ENCODE measurements at places on chromosomes 1 and 21.

GRCh38 chr1:157170677-157171515 lies 32.7 kb upstream of the ETV3 start:
- DNase-seq, result peak; percentile 13

- DNase-seq, result no peak
Observed at GRCh38 chr1:164704954-164705353, 146.0 kb downstream of the PBX1 start.

DNA sequence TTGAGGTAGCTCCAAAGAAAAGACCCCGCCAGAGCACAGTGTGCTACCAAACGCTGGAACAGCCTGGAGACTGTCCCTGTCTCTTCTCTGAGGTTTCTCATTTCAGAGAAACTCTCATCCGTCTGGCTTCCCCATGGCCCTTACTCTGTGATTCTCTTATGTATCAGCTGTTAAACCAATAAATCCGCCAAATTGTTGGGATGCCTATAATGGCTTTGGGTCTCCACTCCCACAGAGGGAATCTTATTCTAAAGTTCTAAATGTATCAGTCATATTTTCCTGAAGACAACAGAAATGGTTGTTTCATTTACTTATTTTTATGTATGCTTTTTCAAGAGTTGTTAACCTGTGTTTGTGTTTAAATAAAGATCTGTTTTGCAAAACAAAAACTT lies 4.0 kb downstream of the ERG start:
- no peak for DNase-seq

- no peak for DNase-seq
Observed at GRCh38 chr1:116253566-116254382, 119.3 kb upstream of the ATP1A1 start.

- DNase-seq, result no peak
Observed at GRCh38 chr1:63403386-63403785, 36.0 kb downstream of the ALG6 start.

DNA sequence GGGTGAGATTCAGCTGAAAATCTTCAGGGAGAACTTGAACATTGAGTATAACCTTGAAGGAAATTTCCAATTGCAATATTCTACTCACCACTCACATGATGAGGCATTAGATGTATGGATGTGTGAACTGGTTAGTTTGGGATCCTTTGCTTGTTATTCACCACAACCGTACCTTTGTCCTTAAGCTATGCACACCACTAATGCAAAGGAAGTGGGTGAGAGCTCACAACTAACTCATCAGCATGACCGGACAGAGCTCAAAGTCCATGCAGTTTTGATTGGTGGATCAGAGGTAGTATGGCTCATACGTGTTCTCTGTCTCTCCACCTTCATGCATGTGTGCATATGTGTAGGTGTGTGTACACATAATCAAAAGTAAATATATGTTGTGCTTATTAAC lies 43.5 kb upstream of the MROH9 start:
- DNase-seq, result no peak

DNA sequence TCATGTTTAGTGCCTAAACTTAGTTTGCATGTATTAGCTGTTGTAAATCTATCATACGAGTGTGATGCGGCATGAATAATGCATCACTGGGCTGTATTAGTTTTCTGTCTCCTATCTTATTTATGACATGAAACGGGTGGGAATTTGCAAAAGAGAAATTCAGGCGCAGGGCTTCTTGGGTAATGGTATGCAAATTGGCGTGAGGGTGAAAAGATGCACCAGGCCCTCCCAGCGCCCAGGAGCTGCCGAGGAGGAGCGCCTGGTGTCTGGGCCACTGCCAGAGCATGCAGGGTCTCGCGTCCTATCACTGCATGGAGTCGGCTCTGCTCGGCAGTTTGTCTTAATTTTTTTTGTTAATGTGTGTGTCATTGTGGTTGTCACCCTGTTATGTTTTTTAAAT lies 82.9 kb upstream of the ACTL8 start:
- no peak for DNase-seq

DNA sequence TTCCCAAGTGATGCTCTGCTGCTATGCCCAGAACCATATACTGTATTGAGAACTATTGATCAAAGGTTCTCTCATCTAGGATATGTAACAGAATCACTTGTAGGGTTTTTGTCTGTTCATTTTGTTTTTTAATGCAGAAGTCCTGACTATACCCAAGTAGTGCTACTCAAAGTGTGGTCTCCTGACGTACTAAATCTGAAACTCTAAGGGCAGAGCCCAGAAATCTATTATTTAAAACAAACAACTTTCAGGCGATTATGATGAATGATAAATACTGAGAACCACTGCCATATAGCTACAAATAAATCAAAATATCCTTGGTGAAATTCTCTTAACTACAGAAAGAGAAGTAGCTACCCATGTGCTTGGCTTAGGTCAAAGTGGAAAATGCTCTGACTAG lies 10.1 kb downstream of the ZZZ3 start:
- no peak for DNase-seq

GRCh38 chr1:10553118-10553517 lies 78.4 kb downstream of the PEX14 start:
- DNase-seq, result no peak

GRCh38 chr1:158145173-158145719 lies 35.4 kb upstream of the CD1D start:
- no peak for DNase-seq

- DNase-seq, result no peak
Observed at GRCh38 chr1:245855846-245856730, 651.0 kb downstream of the SMYD3 start.

DNA sequence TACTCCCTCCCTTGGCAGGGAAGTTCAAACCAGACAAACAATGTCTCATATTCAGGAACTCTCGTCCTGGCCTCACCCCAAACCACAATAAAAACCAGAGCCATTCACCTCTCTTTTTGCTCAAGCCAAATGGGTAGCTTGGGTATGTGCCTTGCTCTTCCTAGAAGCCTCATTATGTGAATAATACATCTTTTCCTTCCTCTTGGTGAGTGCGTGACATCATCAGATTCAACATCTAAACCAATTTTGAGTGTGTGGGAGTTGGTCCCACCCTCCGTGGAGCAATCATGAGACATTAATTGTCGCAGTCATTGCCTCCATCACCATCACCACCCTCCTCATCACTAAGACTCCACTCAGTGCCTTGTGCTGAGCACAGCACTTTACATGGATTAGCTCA lies 482.9 kb downstream of the PTPRU start:
- no peak for DNase-seq

GRCh38 chr1:8373581-8374241 lies 55.8 kb downstream of the SLC45A1 start:
- DNase-seq, result no peak

DNA sequence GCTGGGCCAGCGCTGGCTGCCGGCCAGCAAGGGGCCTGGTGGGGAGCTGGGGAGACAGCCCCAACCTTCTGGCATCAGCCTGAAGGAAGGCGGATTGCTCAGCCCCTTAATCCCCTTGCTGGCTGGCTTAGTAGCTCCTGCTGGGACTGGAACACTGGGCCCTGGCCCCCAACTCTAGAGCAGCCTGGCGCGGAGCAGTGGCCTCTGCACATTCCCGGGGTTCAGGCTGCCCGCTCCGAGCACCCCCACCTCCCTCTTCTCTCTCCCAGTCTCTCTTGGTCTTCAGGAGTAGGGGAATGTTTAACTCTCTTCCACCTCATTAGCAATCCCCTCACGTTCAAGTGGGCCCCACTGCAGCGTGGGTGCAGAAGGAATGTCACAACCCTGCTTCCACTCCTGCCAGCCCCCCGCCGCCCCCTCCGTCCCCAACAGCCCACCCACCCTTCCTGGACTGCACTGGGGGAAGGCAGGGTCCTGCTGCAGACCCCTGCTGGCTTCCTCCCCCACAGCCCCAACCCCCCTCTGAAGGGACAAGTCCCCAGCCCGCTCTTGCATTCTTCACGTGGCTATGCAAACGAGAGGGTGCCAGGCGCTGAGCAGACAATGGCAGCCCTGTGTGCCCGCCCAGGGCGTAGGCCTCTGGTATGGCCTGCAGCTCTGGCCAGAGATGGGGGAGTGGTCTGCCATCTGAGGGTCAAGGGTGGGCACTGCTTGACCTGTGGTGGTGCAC lies 980 bp upstream of the CLDN19 start:
- DNase-seq, result no peak

- no peak for DNase-seq
Observed at GRCh38 chr1:154548028-154548427, 10.4 kb downstream of the UBE2Q1 start.

DNA sequence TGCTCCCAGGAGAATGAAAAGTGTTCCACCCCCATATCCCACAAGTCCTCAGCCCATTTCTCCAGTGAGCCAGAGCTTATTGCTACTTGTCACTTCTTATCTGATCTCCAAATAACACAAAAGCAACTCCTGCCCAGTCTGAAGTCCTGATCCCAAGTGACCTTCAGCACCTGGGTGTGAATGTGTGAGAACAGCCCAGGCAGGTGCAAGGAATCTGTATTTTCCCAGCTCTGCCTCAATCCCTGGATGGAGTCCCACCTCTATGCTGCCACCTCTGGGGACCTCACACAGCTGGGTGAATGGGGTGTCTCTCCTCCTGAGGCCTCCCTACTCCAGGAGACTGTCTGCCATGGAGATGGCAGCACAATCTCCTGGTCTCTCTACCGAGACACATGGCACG lies 402.4 kb upstream of the PROX1 start:
- no peak for DNase-seq

- no peak for DNase-seq
Observed at GRCh38 chr1:153360190-153360589, 2.5 kb downstream of the S100A9 start.

GRCh38 chr21:38958323-38958705 lies 152.6 kb downstream of the ETS2 start:
- DNase-seq, result no peak

GRCh38 chr1:23282957-23283356 lies 61.1 kb downstream of the HNRNPR start:
- DNase-seq, result no peak

- no peak for DNase-seq
Observed at GRCh38 chr1:59692591-59692990, 122.2 kb upstream of the HOOK1 start.

- no peak for DNase-seq
Observed at GRCh38 chr1:203306089-203306964, 1.0 kb downstream of the BTG2 start.

DNA sequence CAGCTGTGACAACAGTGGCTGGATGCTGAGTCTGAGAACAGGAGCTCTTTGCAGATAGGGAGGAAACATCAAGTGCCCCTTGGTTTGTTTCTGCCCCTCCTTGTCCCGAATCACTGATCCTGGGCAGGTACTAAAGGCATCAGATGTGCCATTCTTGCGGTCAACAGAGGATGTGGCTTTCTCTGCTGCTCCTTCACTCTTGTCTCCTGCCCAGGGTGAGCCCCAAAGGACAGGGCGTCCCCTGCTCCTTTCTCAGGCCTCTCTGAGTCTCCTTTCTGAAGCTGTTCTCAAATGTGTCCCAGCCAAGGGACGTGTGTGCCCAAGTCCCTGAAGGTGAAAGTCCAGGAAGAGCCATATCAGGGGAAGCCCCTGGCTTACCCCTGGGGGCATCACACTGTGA lies 31.7 kb downstream of the SLC37A1 start:
- DNase-seq, result no peak

GRCh38 chr1:188888386-188888785 lies 1589.3 kb downstream of the BRINP3 start:
- no peak for DNase-seq

DNA sequence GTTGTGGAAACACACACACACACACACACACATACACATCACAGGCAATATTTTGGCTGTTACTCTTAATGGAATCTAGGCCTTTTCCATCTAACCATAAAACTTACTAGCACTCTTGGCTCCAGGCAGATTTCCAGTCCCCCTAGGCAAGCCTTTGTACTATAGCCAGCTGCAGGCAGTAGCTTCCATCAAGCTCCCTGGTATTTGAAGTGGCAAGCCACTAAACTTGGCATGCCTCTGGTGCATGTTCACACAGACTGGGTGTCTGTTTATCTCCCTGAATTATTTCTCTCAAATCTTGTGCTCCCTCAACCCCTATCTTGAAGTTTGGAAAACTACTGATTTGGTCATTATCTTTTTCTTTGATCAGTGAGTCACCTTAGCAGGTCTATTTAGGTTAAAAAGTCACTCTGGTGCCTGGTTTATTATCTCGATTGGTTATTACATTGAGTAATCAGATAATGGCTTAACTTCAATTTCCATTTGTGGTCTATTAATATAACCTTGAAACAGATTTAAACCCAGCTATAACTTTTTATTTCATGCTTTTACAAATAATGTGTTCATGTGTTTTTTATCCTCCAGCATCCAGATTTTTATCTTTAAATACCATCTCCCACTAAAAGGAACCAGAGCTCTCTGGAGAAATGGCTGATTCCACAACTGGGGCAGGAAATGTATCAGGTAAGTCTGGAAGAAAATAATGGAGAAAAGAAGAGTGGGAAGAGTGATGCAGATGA lies 2.7 kb upstream of the RBM15 start:
- DNase-seq, result no peak

DNA sequence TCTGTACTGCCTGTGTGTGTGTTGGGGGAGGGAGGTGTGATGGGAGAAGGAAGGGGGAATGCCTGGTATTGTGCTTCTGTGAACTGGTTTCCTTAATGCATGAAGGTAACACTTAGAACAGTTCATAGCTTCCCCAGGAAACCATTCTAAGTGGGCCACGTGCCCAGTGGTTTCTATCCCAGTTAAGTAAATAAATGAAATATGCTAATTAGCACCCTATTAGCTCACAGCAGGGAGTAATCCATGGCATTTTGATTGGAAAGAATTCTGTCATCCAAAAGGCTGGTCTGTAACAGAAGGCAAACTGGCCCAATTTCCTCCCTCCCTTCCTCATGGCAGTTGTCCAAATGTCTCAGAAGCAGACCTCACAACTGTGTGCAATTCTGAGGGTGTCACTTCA lies 199.3 kb downstream of the TTLL7 start:
- no peak for DNase-seq

- DNase-seq, result no peak
Observed at GRCh38 chr1:29584776-29585175, 348.5 kb downstream of the PTPRU start.

- no peak for DNase-seq
Observed at GRCh38 chr1:29557701-29558600, 321.6 kb downstream of the PTPRU start.

DNA sequence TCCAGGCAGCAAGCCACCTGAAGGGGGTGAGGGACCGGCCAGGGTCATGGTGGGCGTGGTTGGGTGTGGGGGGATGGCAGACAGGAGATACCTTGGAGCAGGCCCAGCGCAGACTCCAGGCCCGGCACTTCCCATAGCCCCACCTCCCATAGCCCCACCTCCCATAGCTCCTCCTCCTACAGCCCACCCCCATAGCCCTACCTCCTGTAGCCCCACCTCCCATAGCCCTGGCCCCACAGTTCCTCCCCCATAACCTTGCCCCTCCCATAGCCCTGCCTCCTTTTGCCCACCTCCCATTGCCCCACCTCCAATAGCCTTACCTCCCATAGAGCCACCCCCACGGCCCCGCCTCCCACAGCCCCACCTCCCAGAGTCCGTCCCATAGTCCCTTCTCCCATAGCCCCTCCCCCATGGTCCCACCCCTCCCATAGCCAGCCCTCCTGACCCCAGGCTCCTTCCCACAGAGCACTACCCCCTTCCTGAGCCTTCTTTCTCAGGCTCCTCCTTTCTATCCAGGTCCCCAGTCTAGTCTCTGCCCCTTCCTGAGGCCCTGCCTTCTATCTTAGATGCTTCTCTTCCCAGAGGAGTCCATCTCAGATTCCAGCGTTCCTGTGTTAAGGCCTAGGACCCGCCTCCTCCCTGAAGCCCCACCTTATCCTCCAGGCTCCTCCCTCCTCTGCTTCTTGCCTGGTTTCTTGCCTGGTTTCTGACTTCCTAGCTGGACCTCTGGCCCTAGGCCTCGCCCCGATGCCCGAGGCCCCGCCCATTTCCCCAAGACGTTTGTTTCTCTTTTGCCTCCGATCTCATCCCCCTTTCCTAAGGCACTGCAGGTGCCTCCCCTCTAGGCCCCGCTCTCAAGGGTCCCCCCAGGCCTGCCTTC lies 46.8 kb downstream of the PTPRU start:
- DNase-seq, result no peak
